ENCODE measurements at places on chromosomes 12 and 14.
A peak's percentile ranks its signal among the peaks of the same experiment; 100 is the strongest.

DNA sequence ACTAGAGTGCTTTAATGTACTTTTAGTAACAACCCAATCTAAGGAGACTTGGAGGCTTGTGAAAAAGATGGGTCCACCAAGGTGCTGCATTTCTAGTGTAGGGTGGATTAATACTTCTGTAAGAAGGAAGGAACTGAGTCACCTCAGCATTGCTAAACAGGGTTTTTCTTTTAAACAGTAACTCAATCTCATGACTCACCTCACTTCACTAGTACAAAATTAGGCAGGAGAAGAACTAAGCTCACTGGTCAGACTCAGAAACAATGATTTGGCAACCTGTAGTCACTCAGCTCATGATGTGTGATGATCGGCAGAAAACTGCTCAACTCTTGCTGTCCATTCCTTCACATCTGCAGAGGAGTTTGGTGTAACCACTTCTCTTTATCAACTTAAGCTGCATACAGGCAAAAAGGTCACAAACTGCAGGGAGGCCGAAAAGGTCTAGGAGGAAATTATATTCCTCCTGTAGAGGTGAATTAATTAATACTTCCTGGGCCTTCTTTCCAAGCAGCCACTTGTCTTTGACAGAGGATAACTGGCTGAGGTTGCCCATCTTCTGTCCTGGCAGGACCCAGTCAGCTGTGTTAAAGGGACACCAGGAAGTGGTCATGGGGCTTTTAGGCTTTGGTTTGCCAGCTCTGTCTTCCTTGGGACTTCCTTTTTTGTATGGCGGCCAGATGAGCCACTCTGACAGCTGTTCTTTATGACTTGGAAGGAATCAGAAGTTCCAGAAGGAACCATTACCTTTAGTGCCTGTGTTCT is 466.9 kb downstream of the FUT8 start:
- DNase-seq = no peak

DNA sequence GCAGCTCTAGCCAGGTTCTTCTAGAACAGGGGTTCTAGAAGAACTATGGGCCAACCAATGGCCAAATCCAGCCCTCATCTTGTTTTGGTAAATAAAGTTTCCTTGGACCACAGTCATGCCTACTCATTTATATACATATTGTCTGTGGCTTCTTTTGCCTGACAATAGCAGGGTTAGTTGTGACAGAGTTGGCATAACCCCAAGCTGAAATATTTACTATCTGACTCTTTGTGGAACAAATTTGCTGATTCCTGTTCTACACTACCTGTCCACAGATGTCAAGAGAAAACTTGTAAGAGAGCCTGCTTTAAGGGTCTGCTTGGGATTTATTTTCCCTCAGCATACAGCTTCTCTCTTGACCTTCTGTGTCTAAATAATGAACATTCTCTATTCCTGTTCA is 289.0 kb downstream of the KSR2 start:
- no peak for DNase-seq

DNA sequence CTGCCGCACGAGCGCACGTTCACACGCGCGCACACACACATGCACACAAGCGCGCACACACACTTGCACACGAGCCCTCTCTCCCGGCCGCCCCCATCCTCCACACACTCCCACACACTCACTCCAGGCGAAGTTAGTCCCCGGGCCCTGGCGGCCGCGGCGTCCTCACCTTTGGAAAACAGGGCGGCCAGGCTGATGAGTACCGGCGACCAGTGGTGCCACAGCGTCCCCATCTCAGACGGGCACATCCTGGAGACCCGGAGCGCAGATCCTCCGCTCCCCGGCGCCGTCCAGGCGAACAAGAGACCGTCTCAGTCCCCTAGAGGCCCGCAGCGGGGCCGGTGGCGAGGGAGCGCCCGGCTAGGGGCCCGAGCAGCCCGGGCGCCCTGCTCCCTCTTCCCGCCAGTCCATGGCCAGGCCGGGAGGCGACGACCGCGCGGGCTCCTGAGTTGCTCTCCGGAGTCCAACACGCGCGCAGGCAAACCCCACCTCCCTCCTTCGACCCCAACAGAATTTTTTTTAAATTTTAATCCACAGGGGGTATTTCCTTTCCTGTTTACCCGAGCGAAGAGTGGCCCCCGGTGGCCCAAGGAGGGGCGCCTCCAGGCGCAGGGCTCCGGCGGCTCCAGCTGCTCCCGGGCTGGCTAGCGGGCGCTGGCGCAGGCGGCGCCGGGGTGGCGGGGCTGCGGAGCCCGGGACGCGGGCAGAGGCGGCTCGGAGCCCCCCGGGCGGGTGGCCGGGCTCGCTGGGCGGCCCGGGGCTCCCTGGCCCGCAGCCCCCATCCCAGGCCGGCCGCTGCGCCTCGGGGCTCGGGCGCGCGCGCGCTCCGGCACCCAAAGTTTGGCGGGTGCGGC is 506 bp downstream of the TMEM132D start:
- peak; percentile 38 for DNase-seq

DNA sequence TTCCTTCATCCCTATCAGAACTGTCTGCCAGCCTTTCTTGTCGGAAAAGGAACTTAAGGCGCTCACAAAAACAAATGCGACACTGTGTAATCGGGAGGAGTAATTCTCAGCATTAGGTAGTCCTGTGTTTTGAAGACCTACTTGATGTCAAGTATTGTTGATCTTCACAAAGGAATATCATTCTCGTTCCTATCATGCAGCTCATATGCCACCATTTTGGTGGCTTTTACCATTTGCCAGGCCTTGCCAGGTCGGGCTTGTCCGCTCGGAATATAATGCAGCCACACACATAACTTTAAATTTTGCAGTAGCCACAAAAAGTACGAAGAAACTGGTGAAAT is 903 bp upstream of the PPP4R3A start:
- peak; percentile 78 for DNase-seq

DNA sequence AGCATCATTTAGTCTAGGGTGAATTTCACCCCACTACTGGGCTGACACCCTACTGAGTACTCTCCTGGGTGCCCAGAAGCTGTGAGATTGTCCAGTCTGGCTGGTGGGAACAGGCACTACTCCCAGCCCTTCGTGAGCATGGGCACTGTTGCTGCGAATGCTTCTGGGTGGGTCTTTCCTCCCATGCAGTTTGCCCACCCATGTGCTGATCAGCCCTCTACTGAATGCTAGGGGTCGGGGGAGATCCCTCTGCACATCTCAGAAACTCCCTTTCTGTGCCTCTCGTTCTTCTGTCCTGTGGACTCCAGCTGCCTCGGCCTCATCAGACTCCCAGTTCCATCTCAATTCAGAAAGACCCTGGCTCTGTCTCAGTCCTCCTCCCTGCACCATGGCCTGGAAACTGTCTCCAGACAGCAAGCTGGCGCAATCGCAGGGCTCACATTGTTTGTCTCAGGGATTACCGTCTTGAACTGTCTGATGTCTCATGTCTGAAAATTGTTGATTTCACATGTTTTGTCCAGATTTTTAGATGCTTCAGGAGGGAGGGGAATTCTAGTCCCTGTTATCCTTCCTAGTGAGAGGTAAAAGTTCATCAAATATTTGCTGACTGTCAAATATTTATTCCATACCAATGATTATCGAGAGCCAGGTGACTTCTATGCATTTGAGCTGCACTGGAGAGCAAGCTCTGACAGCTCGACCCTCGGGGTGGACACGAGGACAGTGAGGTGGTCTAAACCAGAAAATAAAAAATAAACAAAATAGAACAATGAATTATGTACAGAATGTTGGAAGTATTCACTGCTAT is 316.6 kb upstream of the RTL1 start:
- no peak for DNase-seq

DNA sequence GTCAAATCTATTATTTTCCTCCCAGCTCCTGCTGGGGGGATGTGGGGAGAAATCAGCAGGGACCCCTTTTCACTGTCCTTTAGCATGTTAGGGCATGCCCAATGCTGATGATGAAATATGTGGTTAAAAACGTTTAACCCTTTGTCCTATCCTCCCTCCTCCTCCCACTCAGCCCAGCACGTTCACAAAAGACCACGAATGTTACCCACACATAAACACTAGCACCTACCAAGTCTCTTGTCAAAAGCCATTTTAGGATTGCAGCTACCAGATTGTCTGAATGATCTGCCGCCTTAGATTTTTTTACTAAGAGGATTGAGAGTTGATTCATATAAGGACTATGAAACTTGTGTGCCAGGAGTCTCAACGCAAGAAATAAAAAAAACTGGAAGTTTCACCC is 70.4 kb downstream of the TBK1 start:
- DNase-seq = no peak

DNA sequence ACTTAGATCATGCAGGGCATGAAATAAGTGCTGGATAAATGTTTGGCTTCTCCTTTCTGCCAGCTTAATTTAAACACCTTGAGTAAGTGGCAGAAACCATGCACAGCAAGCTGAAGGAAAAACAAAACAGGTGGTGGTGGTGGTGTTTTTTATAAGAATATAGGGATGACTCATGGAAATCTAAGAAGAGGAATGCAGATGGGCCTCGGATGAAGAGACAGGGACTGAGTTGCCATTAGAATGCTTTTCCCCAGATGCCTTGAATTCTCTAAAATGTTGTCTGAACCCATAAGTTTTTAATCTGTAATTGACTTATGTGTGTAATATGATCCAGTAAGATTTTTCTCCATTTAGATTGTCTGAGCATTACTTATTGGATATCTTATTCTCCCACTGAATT is 93.1 kb upstream of the ZDHHC17 start:
- no peak for DNase-seq

GRCh38 chr12:4134448-4135263 is 138.9 kb upstream of the CCND2 start:
- no peak for DNase-seq

- DNase-seq = no peak
These were observed 22.5 kb downstream of the MAX start for GRCh38 chr14:65079768-65080167.

DNA sequence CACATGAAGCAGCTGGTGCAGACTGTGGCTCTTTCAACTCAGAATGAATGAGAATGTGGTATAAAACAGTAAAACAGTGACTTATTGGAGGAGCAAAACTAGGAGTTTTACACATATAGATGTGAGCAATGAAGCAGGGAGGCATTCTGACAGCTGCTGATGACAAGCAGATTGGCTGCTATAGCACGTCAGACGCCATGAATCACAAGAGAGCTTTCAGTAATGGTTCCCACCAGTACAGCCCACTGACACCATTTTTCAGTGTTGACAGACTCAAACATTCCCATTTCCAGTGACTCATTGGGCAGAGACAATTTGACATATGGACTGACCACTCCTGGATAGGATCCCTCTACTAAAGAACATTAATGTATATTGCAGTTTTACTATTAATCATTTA is 24.6 kb upstream of the FSCB start:
- no peak for DNase-seq

GRCh38 chr12:64729909-64730587 is 29.2 kb downstream of the GNS start:
- no peak for DNase-seq

DNA sequence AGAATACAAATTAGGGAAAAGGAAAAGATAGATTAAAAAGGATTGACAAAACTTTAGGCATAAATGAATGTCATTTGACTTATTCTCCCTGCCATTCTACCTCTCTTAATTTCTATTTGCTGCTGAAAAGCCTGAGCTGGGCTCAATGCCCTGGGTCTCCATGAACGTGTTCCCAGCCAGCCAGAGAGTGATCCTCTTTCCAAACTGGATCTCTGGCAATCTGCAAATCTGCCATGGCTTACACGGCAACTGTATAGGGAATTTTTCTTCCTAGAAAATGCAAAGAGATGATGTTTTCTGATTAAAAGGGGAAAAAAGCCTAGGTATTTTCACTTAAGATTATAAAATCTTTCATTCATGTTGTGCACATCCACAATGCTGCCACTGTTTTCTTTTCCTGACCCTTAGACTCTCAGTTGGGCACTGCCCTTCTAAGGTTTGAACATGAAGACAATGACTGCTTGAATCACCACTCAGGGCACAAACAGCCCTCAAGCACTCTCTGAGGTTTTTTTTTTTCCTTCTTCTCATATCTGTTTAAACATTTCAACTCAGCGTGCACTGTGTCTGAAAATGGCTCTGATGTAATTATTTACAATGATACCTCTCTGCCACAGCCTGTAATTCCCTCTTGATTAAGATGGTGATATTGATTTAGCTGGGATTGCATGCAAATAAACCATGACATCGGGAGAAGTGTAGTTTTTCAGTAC is 60.3 kb downstream of the DACT1 start:
- DNase-seq = peak; percentile 73

DNA sequence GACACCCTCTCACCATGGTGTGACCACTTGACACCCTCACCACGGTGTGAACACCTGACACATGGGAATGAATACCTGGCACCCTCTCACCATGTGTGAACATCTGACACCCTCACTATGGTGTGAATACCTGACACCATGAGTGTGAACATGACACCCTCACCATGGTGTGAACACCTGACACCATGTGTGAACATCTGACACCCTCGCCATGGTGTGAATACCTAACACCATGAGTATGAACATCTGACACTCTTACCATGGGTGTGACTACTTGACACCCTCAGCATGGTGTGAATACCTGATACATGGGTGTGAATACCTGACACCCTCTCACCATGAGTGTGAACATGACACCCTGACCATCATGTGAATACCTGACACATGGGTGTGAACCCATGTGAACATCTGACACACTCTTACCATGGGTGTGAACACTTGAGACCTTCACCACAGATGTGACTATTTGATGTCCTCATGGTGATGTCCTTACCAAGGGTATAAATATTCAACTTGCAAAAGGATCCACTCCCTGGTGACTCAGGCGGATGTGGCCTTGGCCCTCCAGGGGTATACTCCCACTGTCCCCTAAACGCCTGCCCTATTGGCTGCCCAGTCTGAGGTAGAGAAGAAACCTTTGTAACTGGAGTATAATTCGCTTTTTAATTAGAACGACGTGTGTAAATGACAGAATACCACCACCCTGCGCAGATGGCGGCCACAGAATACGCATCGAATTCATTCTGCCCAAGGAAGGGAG is 29.1 kb downstream of the RFLNA start:
- DNase-seq = no peak

- DNase-seq = no peak
These were observed 35.3 kb downstream of the SLC6A15 start for GRCh38 chr12:84877340-84877739.

- peak; percentile 31 for DNase-seq
These were observed 77.7 kb downstream of the ETV6 start for GRCh38 chr12:11727133-11727664.

DNA sequence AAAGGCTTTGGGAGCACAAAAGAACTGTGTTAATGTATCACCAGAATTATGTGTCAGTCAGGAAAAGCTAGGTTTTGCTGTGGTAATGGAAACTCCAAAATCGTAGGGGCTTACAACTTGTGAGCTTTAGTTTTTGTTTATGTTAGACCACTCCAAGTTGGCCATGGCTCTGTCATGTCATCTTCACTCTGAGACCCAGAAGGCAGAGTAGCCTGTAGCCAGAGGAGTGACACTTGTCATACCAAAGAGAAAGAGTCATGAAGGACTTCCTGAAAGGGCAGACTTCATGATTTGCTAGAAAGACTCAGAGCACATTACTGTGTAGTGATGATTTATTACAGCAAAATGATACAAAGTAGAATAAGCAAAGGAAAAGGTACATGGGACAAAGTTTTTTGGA is 133.6 kb upstream of the SSTR1 start:
- DNase-seq = no peak

- DNase-seq = peak; percentile 46
These were observed 899 bp upstream of the KCNH3 start for GRCh38 chr12:49537752-49538509.
